ENCODE measurements at places on chromosomes 13 and 19. TPM values are rescaled to one million over a fixed set of nuclear protein-coding genes. Genes with fewer than 3 reads are reported as not detected.

- no peak for DNase-seq
These were observed 64.8 kb upstream of the KCTD15 start for GRCh38 chr19:33731881-33732280.

- no peak for DNase-seq
These were observed 788 bp upstream of the DLEU7 start for GRCh38 chr13:50844084-50844875.

DNA sequence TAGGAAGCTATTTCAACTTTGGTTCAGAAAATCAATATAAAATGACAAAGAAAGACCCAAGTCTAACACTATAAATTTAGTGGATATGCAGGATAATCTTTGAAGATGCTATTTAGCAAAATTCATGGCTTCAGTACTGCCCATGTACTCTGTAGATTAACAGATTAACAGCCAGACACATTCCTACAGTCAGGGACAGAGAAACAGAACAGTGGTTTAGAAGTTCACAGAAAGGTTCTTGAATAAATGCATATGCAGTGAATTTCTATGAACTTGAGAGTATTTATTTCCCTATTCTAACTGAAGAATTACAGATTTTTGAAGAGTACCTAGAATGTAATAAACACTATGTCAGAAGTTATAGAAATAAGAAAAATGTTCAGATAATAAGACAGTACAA is 222.8 kb downstream of the KLF12 start:
- no peak for DNase-seq

- DNase-seq: no peak
These were observed 64.8 kb downstream of the ALOX5AP start for GRCh38 chr13:30800107-30800506.

GRCh38 chr19:4174895-4175668 is 7.3 kb downstream of the SIRT6 start:
- DNase-seq: no peak

ATXN8OS gene
- 0.98 TPM for polyA plus RNA-seq

IGFL1 gene
- polyA plus RNA-seq: not detected

All from spinal cord (tissue), 10 donors.